ENCODE measurements at places on chromosomes 1 and 21.

DNA sequence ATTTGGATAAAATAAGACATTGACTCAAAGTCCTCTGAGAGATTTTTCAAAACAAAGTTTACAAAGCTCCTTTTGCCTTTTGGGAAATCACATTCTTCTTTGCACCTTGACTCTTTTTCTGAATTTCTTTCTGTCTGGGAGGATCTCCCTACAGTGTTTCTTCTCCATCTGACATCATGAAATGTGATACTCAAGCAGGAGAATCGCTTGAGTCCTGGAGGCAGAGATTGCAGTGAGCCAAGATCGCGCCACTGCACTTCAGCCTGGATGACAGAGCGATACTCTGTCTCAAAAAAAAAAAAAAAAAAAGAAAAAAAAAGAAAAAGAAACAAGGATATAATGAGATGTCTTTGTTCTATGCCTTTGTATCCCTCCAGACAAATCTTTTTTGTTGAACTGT is 13.3 kb upstream of the GRIK1 start:
- DNase-seq, result no peak

DNA sequence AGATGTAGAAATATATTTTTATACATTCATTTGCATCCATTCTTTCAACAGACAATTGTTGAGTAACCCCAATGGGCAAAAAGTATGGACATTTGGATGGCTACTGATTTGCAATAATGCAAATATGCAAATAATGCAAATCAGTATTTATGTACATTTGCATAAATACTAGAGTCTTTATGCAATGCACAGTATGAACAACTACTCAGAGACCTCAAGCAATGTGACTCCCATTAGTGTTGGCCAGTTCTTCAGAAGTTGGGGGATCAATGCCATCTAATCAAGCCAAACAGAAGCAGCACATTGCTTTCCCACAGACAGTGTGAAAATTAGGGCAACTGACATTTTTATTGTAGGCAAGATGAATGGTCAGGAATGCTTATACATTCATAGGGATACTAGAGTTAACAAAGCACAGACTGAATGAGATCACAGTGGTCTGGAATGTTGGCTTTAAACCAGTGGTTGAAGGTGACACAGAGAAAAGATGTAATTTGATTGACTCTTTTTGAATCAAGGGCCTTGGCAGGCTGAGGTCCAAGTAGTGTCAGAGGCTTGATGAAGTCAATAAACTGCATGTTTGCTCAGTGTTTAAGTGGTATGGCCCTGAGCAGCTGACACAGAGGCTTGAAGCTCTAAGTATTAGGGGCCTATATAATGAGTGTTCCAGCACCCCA is 256.6 kb downstream of the CTH start:
- no peak for DNase-seq

DNA sequence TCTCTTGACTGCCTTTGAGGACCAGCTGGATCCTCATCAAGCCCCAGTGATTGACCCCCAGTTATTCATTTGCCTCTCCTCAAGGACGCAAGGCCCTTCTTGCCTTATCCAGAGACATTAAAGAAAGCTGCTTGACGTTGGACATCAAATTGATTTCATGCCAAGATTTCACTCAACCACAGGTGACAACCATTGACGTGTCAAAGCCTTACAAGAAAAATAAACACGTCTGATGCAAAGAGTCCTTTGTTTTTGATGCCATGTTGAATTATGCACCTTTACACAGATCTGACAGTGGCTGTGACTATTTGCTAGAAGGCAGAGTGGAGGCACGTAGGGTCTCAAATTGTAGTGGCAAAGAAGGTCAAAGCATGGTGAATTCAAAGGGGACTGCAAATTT is 666.2 kb upstream of the CAMK1G start:
- no peak for DNase-seq

- DNase-seq, result no peak
Observed at GRCh38 chr1:15640667-15641066, 23.4 kb downstream of the DDI2 start.

DNA sequence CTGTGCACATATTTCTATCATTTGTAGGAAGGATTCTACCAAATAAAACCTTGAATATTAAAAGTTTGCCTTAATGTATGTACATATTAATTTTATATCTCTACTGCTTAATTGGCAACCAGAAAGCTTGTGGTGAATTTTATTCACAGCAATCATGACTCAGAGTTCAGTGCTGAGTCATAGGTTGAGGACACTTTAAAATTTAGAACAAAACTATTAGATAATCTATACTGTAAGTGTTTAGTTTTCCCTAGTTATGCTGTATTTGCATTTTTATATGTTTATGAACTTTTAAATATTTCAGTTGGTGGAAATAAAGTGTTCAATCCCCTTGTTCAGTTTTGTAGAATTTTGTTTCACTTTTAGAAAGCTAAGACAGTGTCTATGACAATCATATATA is 841.5 kb downstream of the KCNT2 start:
- DNase-seq, result no peak

GRCh38 chr1:30264672-30265025 is 458.7 kb downstream of the MATN1 start:
- no peak for DNase-seq

DNA sequence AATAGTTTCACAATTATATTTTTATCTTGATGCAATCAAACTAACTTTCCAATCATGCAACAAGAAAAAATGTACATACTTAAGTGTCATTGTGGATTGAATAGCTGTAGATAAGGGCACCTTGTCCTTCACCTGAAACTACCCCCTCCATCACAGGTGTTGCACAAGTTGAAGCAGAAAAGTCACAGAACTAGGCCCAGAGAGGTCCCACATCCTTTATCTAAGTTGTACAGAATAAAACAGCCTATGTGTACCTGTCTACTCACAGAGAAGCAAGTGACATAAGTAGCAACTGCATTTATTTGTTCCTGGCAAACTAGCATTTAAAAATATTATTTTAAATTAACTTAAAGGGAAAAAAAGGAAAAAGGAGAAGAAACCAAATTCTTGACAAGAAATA is 256.8 kb downstream of the FAF1 start:
- no peak for DNase-seq

- DNase-seq, result no peak
Observed at GRCh38 chr1:19525607-19526545, 40.5 kb upstream of the CAPZB start.

DNA sequence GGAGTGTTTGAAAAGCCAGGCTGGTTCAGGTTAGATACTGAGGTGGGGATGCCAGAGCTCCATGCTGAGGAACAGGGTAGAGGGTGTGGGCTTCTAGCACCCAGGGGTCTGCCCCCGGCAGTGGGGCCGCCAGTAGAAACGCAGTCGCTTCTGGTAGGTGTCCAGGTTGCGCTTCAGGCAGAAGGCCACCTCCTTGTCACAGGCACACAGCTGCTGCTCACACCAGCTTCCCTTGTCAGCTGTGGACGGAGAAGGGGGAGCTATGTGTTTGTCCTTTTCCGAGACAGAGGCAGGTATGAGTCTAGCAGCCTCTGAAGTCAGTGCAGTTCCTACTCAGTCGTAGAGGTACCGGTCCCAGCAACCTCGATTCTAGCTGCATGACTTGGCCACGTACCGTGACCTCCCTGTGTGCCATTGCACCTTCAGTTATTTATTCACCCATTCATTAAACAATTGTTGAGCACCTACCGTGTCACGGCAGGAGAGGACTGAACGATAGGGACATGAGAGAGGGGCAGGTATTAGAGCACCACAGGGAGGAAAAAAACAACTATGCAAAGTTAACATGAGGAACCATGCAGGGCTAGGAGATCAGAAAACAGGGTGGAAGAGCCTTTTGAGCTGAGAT is 5.2 kb downstream of the PLA2G2D start:
- DNase-seq, result no peak

GRCh38 chr1:205013683-205014367 is 29.2 kb upstream of the CNTN2 start:
- DNase-seq, result no peak

DNA sequence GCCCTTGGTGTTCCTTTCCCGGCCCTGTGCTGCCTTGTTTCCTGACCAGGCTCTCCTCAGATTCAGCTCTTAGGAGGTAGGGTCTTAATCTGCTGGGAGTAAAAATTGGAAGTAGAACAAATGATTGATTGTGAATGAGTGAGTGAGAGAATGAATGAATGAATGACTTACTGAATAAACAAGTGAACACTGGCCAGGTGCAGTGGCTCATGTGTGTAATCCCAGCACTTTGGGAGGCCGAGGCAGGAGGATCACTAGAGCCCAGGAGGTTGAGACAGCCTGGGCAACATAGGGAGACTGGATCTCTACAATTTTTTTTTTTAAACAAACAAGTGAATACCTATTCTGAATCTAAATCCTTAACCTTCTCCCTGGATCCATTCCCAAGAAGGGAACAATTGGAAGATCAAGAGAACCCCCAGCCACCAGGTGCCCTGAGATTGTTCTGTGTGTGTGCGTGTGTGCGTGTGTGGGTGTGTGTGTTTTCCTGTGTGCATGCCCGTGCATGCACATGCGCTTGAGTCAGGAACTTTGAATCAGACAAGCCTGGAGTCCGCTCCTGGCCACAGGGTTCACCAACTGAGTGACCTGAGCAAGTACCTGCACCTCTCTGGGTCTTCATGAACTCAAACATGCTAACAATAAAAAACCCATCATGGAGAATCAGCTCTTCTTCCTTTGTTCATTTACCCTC is 24.3 kb upstream of the CITED4 start:
- no peak for DNase-seq
